ENCODE measurements at places on chromosomes 1 and 21.
A peak's percentile ranks its signal among the peaks of the same experiment; 100 is the strongest.

GRCh38 chr1:45543581-45544417 lies 6.8 kb upstream of the AKR1A1 start:
- peak; percentile 69 for DNase-seq

- no peak for DNase-seq
Observed at GRCh38 chr21:29490016-29490415, 191.3 kb downstream of the BACH1 start.

- no peak for DNase-seq
Observed at GRCh38 chr1:19429611-19430010, 55.7 kb downstream of the CAPZB start.

DNA sequence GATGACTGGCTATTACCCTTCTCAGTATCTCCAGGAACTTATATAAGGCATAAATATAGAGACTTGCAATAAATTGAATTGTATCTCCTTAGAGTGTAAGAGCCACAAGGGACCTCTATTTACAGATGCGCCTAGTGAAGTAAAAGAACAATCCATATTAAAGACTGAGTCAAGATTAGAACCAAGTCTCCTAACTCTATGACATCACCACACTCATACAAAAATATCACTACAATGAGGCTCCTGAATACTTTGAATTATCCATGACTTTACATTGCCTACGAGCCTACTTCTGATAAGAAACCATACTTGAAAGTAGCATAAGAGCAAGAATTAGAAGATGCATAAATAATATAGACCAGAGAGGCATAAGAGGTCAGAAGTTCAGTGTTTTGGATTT lies 18.8 kb downstream of the DPYD start:
- no peak for DNase-seq

- no peak for DNase-seq
Observed at GRCh38 chr1:187842406-187843165, 1013.8 kb downstream of the PLA2G4A start.

DNA sequence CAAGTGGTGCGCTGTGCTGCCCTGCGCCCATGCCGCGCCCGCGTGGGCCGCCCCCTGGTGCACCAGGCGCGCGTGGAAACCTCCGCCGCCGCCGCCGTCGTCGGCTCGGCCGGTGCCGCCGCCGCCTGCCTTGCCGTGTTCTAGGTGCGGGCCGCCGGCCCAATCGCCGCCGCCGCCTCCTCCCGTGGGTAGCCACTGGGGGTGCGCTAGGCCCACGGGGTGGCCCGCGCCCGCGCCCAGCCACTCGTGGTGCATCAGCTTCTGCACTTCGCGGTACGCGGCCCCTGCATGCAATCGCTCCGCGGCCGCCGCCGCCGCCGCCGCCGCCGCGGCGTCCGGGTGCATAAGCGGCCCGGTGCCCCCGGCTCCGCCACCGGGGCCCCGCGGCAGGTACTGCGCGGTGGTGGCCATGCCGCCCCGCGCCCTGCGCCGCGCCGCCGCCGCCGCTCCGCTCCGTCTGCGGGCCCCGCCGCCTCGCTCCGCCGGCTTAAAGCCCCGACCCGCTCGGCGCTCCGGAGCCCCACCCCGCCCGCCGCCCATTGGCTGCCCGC lies at the start of gene POU3F1:
Gene POU3F1 (minus strand): TSS at position 461 of the 551 bp plus-strand sequence. CDS start 50 bp downstream, at position 411.
- no peak for DNase-seq

- peak; percentile 34 for DNase-seq
Observed at GRCh38 chr1:202571719-202572339, 138.4 kb downstream of the SYT2 start.

DNA sequence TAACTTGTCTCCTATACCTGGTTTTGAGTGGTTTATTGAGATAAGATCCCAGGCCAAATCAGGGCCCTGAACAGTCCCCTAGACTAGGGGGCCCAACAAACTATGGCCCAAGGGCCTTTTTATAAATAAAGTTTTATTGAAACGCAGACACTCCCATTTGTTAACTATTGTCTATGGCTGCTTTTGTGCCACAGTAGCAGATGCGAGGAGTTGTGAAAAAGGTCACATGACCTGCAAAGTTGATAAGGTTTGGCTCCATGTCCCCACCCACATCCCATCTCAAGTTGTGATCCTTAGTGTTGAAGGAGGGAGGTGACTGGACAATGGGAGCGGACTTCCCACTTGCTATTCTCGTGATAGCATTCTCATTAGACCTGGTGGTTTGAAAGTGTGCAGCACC lies 29.5 kb upstream of the RAB4A start:
- no peak for DNase-seq

DNA sequence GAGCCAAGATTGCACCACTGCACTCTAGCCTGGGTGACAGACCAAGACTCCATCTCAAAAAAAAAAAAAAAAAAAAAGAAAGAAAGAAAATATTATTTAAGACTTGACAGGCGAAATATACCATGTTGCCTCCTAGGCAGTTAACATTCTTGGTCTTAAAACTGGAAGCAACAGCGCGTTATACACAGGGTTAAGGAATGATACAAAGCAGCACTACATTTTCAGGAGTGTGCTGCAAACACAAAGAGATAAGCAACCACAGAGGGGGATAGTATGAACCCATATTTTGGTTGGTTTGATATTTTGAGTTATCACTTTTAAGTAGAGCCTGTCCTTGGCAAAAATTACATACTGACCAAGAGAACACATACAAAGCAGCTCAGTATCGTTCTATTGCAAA lies 25.1 kb downstream of the USP24 start:
- DNase-seq, result no peak

DNA sequence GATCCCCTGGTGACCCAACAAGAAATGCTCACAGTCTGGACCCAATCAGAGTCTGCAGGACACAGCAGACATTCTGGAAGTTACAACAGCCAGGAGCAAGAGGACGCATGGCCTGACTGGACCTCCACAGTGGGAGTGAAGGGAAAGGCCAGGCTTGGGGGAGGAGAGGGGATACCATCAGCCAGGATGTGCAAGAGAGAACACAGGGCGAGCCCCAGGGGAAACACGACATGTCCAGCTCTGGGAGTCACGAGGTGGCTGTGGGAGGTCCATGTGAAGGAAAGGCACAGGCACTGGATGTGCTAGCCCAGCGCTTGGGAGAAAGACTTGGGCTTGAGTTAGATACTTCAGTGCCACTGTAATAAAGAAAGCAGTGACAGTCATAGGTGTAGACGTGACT lies 87.3 kb downstream of the HSF2BP start:
- no peak for DNase-seq

All from T-helper 1 cell (primary cell).